ENCODE measurements at places on chromosomes 5 and 9.

- DNase-seq: no peak
Observed at GRCh38 chr5:99398976-99399375, 470.2 kb upstream of the CHD1 start.

- no peak for DNase-seq
Observed at GRCh38 chr9:125146247-125146646, 2.9 kb upstream of the SCAI start.

DNA sequence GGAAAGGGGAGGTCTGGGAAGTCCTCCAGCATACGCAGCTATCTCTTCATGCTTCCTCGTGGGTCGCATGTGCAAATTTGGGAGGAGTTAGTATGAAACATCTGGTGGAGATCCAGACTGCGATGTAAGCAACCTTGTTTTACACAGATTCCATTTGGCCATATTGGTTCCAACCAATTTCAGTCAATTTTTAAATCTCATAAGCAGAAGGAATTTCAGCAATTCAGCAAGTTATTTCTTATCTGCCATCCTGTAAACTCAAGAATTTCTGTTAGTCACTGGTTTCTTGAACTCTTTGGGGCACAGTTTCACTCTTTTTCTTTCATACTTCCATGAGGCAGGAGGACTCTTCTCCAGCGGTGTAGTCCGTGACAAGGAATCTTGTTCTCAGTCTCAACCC is 130.4 kb upstream of the CLINT1 start:
- DNase-seq: no peak

GRCh38 chr5:78974011-78974410 is 11.1 kb downstream of the ARSB start:
- DNase-seq: no peak

DNA sequence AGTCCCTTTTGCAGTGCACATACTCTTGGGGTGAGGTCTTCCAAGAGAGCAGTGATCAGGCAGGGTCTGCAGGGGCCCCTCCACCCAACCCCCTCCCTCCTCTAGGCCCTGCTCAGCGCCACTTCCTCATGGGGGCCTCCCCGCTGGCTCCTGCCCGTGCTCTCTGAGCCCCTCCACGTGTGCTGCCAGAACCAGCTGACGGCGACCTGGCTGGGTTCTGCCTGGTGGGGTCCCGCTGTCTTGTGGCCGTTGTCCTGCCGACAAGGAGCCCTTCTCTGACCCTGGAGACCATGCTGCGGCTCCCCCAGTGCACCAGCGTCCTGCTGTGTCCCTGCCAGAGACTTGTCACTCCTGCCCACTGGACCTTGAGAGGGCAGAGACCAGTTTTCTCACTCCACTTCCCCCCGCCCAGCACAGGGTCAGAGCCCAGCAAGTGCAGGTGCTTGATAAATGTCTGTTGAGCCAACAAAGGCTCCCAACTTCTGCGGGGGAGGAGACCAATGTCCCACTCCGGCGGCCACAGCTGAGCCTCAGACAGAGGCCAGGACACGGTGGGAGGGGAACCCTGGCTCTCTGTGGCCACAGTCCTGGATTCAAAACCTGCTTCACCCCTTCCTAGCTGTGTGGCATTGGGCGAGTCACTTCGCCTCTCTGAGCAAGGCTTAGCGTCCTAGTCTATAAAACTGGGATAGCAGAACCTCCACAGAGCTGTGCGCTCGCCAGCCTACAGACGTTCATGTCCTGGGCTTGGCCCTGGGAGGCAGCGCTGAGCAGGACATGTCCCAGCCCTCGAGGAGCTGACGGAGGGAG is 24.8 kb downstream of the SARDH start:
- DNase-seq: no peak

DNA sequence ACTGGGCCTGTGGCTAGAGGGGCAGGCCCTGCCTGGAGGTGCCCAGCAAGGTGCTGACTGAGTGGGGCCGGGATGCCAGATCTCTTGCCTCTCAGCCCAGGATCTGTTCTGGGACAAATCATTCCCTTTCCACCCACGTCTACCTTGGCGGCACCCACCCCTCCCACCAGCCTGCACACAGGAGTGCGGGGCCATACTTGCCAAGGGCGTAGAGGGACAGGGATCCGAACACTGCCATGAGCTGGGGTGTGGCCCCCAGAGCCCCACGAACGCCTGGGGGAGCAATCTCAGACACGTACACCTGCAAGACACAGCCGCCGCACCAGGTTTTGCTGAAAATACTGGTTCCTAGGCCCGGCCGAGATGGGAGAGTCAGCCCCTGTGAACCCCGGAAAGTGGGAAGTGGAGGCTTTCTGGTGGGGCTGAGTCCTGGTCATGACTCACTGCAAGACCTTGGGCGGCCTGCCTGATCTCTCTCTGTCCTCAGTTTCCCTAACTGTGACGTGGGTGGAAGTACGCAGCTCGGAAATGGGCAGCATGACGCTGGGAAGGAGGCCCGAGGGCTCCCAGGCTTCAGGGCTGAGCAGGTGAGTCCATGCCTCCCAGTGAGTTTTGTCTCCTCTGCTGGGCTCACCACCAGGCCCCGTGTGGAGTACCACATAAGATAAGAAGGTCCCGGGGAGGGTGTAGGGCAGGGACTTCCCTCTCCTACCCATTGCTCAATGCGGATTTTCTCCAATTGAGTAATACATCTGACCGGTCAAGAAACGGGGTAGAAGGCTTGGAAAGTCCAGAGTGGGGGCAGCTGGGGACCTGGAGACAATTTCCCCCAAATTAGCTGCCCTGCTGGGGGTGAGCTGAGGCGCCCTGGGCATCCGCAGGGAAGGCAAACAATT is 2.6 kb downstream of the SLC2A6 start:
- no peak for DNase-seq

DNA sequence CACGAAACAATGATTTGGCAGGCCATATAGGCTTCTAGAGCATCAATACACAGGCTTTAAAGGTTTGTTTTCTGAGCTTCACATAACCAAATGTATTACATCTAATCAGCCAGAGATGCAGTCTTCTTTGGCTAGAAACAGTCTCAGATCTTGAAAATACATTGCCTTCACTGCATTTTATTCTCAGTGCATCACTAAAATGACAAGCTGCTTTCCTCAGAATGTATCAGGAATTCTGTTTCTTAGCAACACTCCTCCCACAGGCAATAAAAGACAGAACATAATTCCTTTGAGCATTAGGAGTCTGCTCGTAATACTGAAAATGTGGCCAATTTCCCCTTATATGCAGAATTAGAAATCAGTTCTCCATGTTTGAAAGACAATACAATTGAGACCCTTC is 36.9 kb downstream of the FEM1C start:
- DNase-seq: no peak

DNA sequence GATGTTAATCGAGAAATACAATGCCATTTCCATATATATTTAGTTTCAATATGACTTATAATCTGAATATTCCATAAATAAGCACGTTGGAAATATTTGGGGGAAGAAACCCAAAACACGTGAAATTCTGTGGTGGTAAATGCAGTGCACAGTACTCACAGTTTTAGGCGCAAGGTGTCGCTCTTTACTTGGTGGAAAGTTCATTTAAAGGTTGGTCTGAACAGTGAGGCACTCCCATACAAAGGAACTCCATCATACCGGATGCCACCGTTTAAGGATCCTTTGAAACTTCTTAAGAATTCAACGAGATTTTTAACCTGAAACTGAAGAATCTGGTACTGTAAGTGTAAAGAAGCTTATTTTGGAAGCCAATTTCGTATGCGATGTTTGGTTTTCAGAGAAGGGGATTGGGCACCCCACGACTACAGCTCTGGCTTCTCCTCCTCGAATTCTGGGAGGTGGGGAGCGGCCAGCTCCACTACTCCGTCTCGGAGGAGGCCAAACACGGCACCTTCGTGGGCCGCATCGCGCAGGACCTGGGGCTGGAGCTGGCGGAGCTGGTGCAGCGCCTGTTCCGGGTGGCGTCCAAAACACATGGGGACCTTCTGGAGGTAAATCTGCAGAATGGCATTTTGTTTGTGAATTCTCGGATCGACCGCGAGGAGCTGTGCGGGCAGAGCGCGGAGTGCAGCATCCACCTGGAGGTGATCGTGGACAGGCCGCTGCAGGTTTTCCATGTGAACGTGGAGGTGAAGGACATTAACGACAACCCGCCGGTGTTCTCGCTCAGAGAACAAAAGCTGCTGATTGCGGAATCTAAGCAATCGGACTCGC is at the start of gene PCDHA11:
PCDHA11 (plus strand) TSS at position 237 of the 834 bp plus-strand sequence; CDS start at position 384, 147 bp downstream.
- no peak for DNase-seq

- no peak for DNase-seq
Observed at GRCh38 chr9:137918331-137919094, 40.9 kb downstream of the CACNA1B start.

DNA sequence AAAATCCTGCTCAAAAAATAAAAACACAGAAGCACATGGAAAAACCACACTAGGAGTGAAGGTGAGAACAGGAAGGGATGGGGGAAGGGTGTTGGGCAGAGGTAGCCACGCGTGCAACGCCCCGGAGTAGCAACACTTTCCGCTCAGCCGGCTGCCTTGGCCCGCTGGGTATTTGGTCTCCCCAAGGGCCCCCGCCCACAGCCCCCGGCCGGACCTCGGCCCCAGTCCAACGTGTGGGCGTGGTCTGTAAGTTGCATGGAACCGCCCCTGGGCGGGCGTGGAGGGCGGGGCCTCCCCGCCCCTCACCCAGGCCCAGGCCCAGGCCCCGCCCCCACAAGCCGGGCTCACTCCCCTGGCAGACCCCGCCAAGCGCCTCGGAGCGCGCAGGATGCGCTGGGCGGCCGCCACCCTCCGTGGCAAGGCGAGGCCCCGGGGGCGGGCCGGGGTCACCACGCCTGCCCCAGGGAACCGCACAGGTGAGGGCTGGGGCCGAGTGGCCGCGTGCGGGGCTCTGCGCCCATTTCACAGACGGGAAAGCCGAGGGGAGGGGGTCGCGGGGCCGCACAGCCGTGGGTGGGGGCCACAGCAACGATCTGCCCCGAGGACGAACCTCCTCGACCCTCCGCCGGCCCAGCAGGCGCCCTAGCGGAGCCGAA is at the start of gene SUSD3:
SUSD3 (plus strand) TSS at position 347 of the 656 bp plus-strand sequence; CDS start at position 389, 42 bp downstream.
- DNase-seq: peak; percentile 53

- peak; percentile 9 for DNase-seq
Observed at GRCh38 chr9:132077881-132078698, 1.6 kb downstream of the MED27 start.

DNA sequence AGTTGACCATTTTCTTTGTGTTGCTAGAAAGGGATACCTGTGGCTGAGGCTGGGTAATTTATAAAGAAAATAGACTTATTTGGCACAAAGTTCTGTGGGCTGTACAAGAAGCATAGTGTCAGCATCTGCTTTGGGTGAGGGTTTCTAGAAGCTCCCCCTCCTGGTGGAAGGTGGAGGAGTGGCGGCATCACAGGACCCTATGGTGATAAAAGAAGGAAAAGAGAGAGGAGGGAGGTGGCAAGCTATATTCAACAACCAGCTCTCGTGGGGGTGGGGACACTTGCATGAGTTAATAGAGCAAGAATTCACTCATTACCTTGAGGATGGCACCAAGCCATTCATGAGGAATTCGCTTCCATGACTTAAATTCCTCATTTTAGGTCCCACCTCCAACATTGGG is 2041.4 kb upstream of the CDH9 start:
- DNase-seq: no peak
